ENCODE measurements at places on chromosomes 16 and 17.

GRCh38 chr16:48681520-48681919 lies 71.5 kb upstream of the N4BP1 start:
- DNase-seq = no peak

- DNase-seq = no peak
Measured at GRCh38 chr16:67194260-67194659, 2.3 kb downstream of the E2F4 start.

- no peak for DNase-seq
Measured at GRCh38 chr16:88769617-88770460, 15.2 kb downstream of the PIEZO1 start.

DNA sequence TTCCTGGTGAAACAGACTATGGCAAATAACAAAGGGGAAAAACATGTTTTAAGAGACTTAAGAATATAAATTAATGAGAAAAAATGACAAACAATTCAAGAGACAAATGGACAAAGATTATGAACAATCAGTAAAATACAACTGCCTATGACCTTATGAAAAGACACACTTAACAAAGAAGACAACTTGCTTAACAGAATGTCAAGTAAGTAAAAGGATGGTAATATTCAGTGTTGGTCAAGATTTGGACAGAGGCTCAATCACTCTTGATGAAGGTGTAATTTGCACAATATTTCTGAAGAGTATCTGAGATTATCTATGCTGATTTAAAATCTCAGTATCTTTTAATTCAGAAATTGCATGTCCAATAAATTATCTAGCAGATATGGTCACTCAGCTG lies 34.4 kb downstream of the CREBBP start:
- no peak for DNase-seq

GRCh38 chr16:89322321-89323119 lies 105.0 kb downstream of the ZNF778 start:
- DNase-seq = peak; percentile 74

DNA sequence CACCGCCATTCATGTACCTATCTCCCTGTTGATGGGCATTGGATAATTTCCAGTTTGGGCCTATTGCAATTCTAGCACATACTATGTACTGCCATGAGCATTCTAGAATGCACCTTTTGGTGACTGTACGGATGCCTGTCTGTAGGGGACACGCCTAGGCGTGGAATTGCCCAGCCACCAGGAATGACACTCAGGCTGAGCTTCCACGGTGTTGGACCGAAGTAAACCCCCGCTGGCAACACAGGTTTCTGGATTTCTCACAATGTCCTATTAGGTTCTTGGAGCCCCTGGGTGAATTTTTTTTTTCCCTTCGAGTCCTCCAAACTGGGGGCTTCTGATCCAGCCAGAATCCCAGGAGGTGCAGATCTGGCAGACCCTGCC lies 146.6 kb downstream of the IRF8 start:
- DNase-seq = no peak

- peak; percentile 40 for DNase-seq
Measured at GRCh38 chr17:49920030-49920769, 48.8 kb upstream of the DLX4 start.

DNA sequence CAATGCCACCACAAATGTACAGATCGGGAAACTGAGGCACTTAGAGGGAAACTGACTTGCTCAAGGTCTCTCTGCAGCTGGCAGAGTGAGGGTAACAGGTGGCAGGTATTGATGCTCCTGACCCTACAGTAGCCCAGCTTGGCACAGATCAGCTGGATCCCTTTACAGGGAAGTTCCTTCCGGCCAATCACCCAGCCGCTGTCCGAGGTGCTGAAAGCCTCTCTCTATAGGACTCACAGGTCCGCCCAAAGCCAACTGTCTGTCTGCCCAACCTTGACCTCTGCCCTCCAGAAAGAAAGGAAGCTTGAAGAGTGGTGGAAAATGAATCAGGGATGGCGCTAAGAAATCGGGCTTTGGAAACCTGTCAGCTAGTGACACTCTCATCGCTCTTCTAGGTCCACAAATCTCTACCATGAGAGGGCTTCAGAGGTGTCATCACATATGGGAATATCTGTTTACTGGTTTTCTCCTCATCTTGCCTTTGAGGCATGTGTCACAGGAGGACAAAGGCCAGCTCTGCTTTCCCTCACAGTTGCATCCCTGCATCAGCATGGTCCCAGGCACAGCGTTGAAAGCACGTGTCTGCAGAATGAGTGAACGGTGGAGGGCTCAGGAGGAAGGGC lies 246.2 kb downstream of the KATNIP start:
- peak; percentile 51 for DNase-seq

- DNase-seq = no peak
Measured at GRCh38 chr16:14004031-14004728, 66.9 kb upstream of the MRTFB start.

- no peak for DNase-seq
Measured at GRCh38 chr17:62101090-62101489, 36.0 kb upstream of the MED13 start.

- DNase-seq = no peak
Measured at GRCh38 chr17:14381606-14382005, 80.7 kb downstream of the HS3ST3B1 start.

- no peak for DNase-seq
Measured at GRCh38 chr17:38882870-38883269, 13.0 kb downstream of the LASP1 start.

GRCh38 chr16:89924925-89925307 lies 1.8 kb downstream of the TUBB3 start:
- no peak for DNase-seq

DNA sequence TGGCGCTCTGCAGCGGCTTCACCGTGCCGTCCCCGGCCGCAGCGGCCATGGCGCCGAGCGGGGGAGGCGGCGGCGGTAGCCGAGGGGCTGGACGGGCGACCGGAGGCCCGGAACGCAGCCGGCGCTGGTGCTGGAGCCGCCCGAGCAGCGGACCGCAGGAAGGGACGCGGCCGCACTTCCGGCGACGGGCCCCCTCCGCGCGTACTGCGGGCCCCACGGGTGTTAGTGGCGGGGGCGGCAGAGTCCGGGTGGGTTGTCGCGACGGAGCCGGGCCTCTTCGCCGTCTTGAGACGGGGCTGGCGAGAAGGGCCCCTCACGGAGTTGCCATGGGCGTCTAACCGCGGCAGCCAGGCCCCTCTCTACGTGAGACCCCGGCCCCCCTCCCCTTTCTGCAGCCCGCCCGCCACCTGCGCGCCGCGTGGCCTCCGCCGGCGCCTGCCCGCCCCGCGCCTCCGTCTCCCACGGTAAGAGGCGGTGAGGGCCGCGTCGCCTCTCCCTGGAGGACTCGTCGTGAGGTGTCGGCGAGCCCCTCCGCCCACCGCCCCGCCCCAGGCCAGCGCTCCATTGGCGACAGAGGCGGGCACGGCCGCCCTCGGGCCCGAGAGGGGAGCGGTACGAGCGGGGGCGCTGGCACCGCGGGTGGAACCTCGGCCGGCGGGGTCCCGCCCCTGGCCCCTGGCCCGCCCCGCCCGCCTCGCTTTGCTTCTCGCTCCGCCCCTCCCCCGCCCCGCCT lies at the start of the genes VPS9D1 and ZNF276:
Gene VPS9D1 (minus strand): TSS at position 86 of the 733 bp plus-strand sequence. CDS start 37 bp downstream, at position 49.
Gene ZNF276 (plus strand): TSS at position 725 of the 733 bp plus-strand sequence. CDS start 104 bp downstream, outside the sequence.
- peak; percentile 65 for DNase-seq

- no peak for DNase-seq
Measured at GRCh38 chr17:53191878-53192277, 630.8 kb upstream of the KIF2B start.

GRCh38 chr16:16016388-16016964 lies 67.1 kb downstream of the ABCC1 start:
- no peak for DNase-seq

- no peak for DNase-seq
Measured at GRCh38 chr16:86740298-86740697, 161.9 kb downstream of the FOXL1 start.

DNA sequence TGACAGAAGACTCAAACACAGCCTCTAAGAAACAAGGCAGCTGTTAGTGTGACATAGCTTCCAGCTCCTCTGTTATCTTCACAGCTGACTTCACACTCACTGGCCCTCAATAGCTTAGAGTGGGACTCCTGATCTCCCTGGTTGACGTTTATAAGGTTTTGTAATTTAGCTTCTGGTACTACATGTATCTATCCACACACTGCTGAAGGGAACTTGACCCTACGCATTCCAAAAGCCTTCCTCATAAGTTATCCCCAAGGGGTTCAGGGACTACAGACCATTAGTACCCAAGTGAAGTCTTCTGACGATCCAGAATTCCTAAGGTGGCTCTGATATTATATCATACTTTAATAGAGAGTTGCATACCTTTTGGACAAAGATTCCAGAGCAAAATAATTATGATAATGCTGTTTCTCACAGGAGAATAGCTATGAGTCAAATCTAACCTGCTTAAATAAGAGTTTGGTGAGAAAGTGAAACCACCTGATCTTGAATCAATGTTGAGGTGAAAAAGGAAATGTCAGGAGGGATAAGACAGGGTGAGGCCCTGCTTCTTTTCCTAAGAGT lies 14.5 kb downstream of the ACACA start:
- no peak for DNase-seq

DNA sequence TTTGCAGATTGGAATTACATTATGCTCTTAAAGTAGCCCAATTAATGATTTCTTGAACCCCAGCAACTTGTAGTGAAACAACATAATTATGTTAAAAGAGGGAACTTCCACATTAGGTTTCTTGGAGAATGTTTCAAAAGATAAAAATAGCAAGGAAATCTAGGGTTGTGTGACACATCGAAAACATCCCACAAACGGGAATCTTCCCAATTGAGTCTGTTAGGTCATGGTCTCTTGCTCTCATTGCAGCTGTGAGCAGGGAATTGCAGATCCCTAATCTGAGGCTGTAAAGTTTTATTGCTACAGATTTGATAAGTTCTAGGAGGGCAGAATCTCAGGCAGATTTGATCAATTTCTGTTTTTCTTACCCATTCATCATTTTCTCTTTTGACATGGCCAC lies 6.7 kb upstream of the LPO start:
- DNase-seq = no peak

- DNase-seq = peak; percentile 44
Measured at GRCh38 chr16:629185-629832, 1.5 kb upstream of the WFIKKN1 start.

GRCh38 chr16:84659656-84660300 lies 11.5 kb downstream of the KLHL36 start:
- no peak for DNase-seq

DNA sequence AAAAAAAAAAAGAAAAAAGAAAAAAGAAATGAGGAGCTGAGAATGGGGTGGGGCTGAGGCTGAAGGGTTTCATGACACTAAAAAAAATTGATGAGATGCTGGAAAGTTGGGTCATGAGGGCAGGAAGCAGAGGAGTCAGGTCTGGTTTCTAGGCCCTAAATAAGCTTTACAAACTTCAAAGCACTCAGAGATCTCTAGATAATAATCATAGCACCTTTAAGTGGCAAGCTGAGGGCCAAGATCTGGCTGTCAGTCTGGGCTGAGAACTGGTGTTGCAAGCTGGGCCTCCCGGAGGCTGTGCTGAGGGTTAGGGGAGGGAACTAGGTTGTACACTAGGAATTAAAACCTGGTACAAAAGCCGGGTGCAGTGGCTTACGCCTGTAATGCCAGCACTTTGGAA lies 6.4 kb downstream of the ZNF764 start:
- no peak for DNase-seq

DNA sequence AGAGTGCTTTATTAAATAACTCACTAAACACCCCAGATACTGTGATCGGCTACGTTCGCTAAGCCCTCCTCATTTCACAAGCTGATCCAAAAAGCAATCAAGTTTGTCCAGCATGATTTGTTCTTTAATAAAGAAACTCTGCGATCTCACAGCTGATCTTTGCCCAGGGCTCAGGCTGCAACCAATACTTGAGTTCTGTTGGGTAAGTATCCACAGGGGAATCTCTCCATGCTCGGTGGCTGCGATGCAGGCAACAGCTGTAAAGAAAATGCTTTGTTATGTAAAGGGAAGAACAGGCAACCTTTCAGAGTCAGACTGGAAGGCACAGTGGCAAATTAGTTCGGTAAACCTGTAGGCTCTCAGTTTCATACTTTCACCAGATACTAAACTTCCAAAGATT lies 67.5 kb downstream of the SHISA6 start:
- no peak for DNase-seq

DNA sequence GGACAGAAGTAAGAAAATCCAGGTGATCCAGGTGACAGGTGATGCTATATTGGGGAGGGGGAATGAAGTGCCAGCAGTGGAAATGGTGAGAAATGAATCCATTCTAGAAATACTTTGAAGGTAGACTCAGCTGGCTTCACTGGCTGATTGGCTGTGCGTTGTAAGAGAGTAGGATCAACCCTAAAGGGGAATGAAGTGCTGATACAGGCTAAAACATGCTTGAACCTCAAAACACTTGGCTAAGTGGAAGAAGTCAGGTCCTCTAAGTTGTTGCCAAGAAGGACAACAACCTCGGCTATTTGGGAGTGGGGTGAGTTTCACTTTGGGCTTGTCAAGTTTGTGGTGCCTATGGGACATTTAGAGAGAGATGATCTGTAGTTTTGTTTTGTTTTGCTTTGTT lies 24.1 kb upstream of the SCNN1B start:
- no peak for DNase-seq

DNA sequence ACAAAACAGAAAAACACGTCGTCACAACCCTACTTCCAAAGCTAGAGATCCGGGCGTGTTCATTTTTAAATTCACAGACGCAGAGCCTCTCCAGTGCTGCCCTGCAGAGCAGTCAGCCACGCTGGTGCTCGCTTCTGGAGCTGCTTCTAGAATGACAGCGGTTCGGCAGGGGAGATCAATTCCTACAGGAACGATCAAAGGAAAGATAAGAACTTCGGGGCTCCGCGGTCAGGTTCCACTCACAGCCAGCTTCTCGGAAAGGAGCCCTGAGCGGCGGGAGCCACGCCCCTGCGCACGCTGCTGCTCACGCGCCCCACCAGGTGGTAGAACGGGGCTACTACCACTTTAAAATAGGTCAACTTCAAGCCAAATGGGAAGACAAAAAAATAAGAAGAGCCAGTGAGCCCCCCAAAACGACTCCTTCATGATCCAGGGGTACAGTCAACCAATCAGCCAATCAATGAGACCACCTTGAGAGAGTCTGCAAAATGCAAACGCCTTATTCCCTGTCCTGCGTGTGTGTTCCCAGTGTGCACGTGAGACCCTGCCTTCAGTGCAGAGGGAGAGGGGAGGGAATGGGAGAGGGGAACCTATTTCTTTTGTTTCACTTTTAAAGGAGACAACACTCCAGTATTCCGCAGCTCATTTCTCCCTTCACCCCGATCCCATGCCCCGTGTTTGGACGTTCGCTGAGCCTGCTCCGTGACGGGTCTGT lies 209.7 kb downstream of the RBFOX3 start:
- peak; percentile 52 for DNase-seq

Measured in HepG2 (cell line).